ENCODE measurements at places on chromosomes 12 and 14.
A peak's percentile ranks its signal among the peaks of the same experiment; 100 is the strongest.

DNA sequence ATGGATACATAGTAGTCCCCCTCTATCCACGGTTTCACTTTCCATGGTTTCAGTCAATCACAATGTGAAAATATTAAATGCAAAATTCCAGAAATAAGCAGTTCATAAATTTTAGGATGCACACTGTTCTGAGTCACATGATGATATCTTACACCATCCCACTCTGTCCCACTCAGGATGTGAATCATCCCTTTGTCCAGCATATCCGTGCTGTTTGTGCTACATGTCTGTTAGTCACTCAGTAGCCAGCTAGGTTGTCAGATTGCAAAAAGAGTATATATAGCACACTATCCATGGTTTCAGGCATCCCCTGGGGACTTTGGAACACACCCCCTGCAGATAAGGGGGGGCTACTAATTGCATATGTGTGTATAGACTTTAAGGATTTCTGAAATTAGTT lies 8.1 kb upstream of the NAA30 start:
- no peak for DNase-seq

DNA sequence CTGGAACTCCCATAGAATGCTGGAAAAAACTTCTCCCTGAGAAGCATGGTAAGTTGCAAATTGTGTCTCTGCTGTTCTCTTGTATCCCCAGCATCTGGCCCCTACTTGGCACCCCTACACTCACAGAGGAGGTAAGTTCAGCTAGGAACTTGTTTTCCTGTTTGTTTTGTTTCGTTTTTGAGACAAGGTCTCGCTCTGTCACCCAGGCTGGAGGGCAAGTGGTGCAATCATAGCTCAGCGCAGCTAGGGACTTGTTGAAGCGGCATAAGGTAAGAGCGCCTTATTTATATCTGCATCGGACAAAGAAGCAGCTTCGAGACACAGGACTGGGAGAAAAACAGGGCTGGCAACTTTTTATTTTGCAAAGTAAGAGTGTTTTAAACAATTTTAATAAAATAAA lies 18.5 kb upstream of the ANO2 start:
- DNase-seq: no peak

- DNase-seq: no peak
Observed at GRCh38 chr12:113448873-113449272, 22.8 kb downstream of the LHX5 start.

GRCh38 chr14:104504172-104504735 lies 75.3 kb upstream of the C14orf180 start:
- no peak for DNase-seq

DNA sequence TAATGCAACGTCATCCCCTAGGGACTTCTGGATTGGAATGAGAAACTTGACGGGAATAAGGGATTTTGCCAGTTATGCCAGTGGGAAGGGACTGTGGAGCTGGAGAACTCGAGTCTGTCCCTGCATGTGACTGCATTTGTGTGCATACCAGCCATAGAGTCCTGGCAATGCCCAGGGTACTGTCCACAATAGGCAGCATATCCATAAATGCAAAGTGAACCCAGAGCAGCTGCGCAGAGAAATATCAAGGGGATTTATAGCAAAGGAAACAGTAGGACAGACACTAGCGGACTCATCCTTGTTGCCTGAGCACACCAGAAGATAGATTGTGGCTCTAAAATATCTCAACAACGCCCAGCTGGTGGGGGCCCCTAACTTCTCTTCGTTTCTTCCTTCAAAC lies 247.1 kb upstream of the SRRM4 start:
- DNase-seq: no peak

- no peak for DNase-seq
Observed at GRCh38 chr12:28973491-28973890, 175.6 kb upstream of the FAR2 start.

GRCh38 chr12:94644141-94644979 lies 6.0 kb downstream of the TMCC3 start:
- DNase-seq: peak; percentile 23

- no peak for DNase-seq
Observed at GRCh38 chr12:89540586-89540985, 14.7 kb upstream of the POC1B start.

DNA sequence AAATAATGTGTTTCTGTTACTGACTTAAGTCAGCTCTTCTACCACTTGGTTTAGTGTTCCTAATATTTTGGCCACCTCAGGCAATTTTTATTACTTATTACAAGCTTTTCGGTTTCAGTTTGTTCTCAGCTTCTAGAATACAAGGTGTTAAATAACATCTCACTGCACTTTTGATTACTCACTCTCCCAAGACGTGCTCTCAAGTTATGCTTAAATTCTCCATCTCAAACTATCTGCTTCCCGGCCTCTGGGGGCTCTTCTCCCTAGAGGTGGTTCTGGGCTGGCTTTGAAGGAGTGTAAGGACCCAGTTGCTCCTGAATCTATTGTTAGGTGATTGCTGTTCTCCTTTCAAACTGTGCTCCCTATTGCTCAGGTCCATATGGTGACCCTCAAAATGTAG lies 193.9 kb upstream of the DDHD1 start:
- DNase-seq: no peak

- DNase-seq: no peak
Observed at GRCh38 chr14:75831952-75832351, 149.8 kb downstream of the TGFB3 start.

- DNase-seq: no peak
Observed at GRCh38 chr12:75623631-75624154, 112.3 kb upstream of the KRR1 start.

GRCh38 chr14:44795725-44796124 lies 166.0 kb downstream of the KLHL28 start:
- DNase-seq: no peak

DNA sequence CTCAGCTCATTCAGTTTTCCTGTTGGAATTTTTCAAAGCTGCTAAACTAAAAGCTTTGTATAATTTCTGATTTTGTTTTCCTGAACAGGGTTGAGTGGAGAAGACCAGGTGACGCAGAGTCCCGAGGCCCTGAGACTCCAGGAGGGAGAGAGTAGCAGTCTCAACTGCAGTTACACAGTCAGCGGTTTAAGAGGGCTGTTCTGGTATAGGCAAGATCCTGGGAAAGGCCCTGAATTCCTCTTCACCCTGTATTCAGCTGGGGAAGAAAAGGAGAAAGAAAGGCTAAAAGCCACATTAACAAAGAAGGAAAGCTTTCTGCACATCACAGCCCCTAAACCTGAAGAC lies 367.1 kb upstream of the OR4E1 start:
- DNase-seq: no peak

- DNase-seq: no peak
Observed at GRCh38 chr14:71583194-71583593, 349.0 kb upstream of the RGS6 start.

GRCh38 chr12:85572956-85573355 lies 263.3 kb downstream of the RASSF9 start:
- no peak for DNase-seq

DNA sequence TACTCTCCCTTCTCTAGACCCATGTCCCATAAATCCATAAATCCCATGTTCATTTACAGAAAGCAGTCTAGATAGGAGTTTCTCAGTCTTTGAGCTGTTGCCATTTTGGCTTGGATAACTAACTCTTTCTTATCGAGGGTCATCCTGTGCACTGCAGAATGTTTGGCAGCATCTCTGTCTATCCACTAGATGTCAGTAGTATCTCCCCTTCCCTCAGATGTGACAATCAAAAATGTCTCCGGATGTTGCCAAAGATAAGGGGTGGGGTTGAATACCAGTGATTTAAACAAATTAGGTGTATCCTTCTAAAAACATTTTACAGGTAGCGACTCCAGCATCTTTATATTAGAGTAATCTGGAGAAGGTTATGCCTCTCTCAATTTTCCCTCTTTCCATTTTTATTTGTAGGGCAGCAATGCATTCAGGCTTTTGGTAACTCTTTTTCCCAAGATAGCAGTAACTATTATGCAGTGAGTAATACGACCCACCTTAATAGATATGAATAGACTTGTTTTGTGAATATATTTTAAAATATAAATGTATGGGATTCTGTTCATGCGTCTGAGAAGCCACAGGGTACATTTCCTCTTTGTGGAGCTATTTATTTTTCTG lies 100.7 kb downstream of the LRRK2 start:
- no peak for DNase-seq

DNA sequence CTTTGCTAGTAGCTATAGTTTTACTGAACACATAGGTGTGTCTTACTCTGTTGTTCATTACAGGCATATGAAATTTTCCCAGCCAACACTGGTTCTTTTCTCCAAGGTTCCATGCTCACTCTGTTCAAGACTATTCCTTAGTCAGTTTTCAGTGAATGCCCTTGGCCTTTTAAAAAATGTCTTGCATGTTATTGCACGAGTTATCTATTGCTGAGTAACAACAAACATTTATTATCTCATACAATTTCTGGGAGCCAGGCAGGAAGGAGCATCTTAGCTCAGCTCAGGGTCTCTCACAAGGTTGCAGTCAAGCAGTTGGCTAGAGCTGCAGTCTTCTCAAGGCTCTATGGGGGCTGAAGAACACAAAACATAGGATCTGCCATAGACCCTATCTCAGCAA lies 223.5 kb downstream of the BTG1 start:
- DNase-seq: no peak

GRCh38 chr12:30357766-30358490 lies 337.7 kb downstream of the IPO8 start:
- no peak for DNase-seq

- no peak for DNase-seq
Observed at GRCh38 chr12:93300611-93301021, 77.1 kb upstream of the NUDT4 start.

GRCh38 chr12:43578782-43579181 lies 26.8 kb upstream of the ADAMTS20 start:
- no peak for DNase-seq

GRCh38 chr14:105093431-105094192 lies 28.4 kb upstream of the GPR132 start:
- DNase-seq: peak; percentile 85

- no peak for DNase-seq
Observed at GRCh38 chr12:108955225-108955835, 65.5 kb downstream of the SVOP start.

DNA sequence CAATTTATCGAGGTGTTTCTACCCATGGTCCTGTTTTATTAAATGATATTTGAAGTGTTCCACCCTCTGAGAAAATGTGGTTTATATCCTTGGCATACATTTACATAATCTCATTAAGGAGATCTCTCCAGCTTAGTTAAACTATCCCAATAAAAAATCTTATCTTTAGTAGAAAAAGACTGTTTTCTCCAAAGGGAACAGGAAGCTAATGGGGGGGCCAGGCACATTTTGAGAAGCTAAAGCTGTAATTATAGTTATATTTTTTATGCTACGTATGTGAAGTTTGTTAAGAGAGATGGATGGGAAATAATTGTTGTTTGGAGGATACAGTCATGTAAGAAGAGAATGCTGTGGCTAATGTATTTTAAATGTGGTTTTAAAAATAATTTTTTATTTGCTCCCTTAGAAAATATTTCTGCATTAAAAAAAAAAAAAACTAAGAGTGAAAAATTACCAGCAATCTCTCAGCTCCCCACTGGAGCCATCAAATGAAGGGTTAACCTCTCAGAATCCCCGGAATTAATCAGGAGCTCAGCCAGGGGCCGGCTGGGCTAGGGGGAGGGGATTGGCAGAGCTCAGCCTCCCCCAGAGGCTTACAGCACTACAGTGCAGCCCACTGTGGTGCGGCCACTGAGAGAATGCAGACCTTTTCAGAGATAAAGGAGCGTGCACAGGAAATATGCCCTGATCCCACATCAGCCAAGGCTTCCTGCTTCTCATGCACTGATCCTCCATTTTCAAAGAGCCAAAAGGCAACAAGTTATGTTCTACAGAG lies 185.8 kb downstream of the EGLN3 start:
- DNase-seq: no peak

DNA sequence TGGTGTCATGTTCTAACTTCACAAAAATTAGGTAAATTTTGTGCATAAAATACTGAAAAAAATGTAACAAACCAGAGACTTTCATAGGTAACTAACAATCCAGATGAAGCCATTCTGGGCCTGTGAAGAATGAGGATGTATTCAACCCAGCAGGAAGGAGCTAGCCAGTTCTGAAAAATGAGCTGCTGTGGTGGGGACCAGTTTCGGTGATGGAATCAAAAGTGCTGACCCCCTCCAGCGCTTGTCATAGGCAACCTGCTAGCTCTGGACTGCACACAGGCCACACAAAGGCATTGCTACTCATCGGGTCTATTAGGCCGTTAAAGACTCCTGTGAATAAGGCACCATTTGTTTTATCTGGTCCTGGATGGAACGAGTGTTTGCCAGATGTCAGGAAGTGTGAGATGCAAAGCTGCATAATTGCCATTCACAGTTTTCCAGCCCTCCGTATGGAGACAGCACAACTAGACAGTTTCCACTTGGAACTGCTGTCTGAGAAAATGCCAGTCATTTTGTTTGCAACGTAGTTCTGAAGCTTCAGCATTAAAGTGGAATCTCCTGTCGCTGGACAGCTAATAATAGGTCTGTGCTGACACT lies 3.3 kb upstream of the RIMBP2 start:
- DNase-seq: no peak

DNA sequence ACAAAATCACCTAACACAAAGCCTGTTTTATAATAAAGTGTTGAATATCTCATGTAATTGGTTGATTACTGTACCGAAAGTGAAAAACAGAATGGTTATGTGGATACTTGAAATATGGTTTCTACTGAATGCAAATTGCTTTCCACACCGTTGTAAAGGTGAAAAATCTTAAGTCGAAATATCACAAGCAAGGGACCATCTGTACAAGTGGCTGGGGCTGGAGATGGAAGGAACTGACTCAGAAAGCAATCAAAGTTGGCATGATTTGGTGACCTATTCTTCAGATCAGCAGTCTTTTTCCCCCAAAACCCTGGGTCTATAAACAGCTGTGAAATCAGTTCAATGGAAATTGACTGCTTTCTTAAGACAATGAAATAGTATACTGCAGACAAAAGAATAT lies 3.6 kb downstream of the CBX5 start:
- DNase-seq: no peak

DNA sequence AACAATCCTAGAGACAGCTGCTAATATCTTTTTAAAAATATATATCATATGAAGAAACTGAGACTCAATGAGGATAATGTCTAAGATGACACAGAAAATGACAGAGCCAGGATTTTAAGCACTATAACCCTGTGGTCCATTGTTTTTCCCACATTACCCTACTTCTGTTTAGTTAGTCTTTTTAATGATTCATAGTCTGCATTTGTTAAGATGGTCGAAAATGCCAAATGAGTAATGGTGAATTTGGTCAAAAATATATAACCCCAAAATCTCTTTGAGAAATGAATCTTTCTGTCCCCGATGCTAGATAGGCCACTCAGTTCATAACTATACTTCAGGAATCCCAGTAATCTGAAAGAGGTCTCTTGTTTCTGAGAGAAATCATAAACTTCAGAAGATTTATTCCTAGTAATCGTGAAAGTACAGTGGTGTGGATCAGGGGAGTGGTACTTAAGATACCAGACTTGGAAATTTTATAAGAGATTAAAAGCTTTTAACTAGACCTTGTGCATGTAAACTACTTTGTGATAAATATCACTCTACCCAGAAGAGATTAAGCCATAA lies 10.8 kb downstream of the RTRAF start:
- no peak for DNase-seq

- DNase-seq: no peak
Observed at GRCh38 chr12:132724506-132725241, 14.0 kb downstream of the PGAM5 start.

All from activated CD4-positive, alpha-beta T cell treated with anti-CD3 and anti-CD28 coated beads, Interleukin-2, amount 50 U/mL, for 48 hours (primary cell).